ENCODE measurements at places on chromosomes 2 and 18.

- no peak for DNase-seq
These were observed 16.2 kb upstream of the CTAGE1 start for GRCh38 chr18:22433956-22434355.

DNA sequence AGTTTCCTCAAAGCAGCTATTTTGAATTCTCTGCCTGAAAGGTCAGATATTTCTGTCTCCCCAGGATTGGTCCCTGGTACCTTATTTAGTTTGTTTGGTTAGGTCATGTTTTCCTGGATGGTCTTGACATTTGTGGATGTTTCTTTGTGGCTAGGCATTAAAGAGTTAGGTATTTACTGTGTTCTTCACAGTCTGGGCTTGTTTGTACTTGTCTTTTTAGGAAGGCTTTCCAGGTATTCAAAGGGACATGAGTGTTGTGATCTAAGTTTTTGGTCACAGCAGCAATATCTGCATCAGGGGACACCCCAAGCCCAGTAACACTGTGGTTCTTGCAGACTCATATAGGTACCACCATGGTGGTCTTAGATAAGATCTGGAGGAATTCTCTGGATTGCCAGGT, 11.8 kb downstream of the MYO3B start:
- no peak for DNase-seq

DNA sequence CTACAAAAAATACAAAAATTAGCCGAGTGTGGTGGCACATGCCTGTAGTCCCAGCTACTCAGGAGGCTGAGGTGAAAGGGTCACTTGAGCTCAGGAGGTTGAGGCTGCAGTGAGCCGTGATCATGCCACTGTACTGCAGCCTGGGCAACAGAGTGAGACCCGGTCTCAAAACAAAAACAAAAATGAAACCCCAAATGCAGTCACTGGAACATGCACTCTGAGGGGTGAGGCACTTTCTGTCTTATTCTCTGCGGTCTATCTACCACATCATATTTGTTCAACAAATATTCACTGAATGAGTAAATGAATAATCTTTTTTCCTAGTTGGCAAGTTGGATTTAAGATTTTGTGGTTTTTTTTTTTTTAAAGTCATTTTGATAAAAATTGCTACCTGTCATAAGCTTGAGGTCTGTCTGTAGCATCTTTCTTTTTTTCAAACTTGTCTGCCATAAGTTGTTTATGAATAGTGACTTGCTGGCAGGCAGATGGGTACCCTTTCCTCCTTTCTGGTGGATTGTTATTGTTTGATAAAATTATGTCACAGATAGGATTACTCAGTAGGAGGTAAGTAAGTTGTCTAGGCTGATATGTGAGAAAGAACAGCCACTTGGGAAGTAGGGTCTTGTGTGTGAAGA, 11.8 kb downstream of the CHRNA1 start:
- no peak for DNase-seq

- DNase-seq = no peak
These were observed 12.2 kb downstream of the DGUOK start for GRCh38 chr2:73938718-73939352.

DNA sequence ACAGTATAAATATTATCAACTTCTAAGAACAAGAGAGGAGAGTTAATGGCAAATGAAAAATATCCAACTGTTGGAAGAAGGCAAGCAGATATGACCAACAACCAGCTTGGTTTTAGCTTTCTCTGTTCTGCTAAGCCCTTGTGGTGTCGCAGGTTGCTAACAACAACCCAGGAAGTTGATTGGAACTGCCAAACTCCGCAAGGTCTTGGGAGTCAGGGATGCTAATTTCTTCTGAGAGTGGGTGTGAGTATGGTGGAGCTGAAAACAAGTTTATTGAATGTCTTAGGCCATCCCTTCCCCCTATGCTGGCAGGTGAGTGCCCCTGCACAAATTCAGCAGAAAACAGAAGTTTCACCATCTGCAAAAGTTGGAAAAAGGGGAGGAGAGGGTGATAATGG, 17.5 kb downstream of the BZW1 start:
- no peak for DNase-seq

- no peak for DNase-seq
These were observed 15.8 kb downstream of the DGKD start for GRCh38 chr2:233369897-233370685.

GRCh38 chr2:171972329-171972982, 27.3 kb upstream of the METAP1D start:
- DNase-seq = no peak

DNA sequence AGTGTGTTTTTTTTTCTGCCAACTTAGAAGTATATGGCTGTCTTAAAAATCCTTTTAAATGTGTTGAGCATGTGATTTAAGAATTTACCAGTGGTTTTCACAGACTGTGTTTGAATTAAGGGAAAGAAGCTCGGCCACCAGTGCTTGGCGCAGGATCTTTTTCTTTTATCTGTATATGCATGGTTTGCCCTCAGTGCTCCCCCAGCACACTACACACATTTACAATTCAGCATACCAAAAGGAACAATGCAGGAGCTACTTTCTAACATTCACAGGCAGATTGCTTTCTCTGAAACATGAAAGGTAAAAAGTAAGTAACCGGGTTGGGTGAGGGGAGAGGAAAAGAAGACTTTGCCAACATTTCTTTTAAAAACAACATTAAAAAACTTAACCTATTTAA, 3.9 kb downstream of the SALL3 start:
- no peak for DNase-seq

- no peak for DNase-seq
These were observed 35.5 kb downstream of the RPRM start for GRCh38 chr2:153443106-153443505.

- no peak for DNase-seq
These were observed 1141.8 kb downstream of the RPIA start for GRCh38 chr2:89833116-89833779.

DNA sequence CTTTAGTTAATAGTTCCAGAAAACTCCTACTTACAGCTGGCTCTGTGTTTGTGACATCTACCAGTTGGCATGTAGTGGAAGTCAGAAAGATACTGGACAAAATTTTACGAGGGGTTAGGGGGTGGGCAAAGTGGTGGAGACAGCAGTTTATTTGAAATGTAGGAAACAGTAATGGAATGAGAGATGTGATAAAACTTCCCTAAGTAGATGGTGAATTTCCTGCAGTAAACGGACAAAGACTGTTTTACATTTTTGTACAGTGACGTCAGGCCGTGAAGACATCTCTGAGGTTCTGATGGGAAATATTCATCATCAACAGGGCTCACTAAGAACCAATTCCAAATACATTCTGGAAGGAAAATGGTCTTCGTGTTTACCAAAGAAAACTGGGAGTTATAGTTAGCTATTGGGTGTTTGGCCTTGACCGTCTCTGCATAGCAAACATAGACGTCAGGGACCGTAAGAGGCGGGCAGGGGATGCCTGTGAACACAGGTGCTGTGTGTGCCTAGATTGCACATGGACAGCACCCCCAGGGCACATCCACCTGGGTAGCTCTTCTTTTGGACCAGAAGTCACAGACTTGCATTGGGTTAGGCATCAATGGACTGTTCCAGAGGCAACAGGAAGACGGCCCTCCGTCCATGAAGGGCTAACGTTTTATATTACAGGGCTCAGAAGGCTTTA, 131.5 kb downstream of the ZNF516 start:
- DNase-seq = no peak

DNA sequence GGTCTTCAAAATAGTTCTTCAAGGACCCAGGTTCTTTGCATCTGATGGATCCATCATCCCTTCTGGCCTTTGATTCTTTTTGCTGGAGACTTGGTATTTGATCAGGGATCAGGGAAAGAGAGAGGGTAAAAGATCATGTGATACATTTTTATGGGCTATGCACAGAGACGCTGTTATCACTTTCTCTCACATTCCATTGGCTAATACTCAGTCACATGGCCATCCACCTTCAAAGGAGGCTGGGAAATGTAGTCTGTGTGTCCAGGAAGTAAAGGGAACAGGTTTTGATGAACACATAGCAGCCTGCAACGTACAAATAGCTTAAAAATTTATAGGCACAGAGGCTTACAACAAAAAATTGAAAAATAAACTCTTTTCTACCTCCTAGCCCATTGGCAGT, 629.6 kb upstream of the FANCL start:
- no peak for DNase-seq

DNA sequence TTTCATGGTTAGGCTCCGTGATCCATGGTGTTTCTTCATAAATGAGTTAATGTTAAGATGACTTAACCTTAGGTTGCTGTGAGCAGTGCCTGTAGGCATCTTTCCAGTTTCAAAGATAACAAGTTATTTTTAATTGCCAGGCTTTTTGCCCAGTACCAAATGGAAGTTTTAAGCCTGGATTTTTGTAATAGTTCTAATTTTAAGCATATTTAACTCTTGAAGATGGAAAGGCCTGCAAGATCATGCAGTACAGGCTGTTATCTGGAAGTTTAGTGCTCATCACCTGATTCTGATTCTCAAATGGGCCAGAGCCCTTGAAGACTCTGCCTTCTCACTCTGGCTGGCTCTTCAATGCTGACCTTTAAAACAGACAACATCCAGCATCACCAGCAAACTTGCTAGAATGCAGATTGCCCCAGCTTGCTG, 141.3 kb downstream of the NCK2 start:
- DNase-seq = no peak

DNA sequence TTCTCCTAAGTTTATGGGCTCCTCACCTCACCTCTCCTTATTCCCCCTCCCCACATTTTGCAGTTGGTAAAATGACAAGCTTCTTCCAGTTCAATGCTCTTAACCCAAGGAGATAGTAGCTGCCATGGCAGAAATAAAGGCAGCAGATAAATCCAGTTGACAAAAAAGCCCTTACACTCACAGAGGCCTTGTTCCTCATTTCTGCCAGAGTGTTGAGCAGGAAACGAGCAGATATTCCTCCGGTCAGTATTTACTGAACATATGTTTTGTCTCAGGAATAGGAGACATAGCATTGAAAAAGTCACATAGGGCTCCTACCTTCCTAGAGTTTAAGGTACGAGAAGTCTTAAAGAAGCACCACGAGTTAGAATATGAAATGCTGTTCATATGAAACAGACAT, 493.7 kb upstream of the TNP1 start:
- no peak for DNase-seq

DNA sequence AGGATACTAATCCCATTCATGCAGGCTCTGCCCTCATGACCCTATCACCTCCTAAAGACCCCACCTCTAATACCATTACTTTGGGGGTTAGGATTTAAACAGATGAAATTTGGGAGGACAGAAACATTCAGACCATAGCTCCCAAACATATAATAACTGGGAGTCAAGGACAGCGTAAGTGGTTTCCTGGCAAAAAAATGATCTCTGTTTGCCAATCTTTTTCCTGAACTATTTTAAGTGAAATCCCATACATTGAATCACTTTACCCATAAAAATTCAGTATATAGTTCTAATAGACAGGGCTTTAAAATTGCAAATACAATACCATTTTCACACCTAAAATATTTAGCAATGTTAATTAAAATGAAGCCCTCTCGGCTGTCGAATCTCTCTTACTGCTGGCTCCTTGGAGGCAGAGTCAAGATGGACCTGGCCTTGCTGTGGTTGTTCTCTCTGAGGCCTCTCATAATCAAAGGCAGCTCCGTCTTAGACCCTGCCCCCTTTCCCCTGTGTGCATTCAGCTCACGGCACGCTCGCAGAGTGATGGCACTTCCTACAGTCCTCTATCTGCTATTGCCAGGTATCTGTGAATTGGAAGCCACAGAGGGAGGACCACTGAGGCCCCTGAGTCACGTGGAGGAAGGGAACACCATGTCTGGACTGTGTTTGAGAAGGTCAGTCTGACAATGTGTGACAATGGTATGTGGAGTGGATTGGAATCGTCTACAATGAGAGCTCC, 132.3 kb downstream of the UXS1 start:
- DNase-seq = no peak

GRCh38 chr2:234048049-234048448, 2.5 kb upstream of the SPP2 start:
- no peak for DNase-seq

DNA sequence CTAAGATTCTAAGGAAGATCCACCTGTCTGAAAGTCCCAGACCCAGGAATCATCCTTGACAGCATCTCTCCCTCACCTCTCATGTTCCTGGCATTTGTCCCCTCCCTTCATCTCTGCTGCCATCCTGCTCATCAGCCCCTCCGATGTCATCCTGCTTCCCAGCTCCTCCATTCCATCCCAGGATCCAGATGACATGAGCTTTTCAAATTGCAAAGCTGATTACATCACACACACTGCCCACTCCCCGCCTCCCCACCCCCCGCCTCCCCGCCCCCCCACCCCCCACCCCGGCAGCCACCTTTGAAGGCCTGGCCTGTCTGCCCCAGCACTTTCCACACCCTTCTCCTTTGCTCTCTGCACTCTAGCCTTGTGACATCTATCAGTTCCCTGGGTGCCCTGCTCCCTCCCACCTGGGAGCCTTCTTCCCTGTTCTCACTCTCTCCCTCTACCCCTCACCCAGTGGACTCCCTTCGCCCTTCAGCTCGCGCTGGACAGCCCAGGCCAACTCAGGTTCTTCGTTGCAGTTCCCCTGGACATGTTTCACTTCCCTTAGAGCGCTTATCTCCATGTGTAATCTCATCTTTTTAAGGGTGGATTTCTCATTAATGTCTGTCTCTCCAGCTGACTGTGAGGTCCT, 61.6 kb downstream of the DNMT3A start:
- DNase-seq = no peak

GRCh38 chr2:67922080-67922785, 140.6 kb downstream of the C1D start:
- no peak for DNase-seq

GRCh38 chr2:212901604-212902275, 249.7 kb downstream of the IKZF2 start:
- DNase-seq = no peak

DNA sequence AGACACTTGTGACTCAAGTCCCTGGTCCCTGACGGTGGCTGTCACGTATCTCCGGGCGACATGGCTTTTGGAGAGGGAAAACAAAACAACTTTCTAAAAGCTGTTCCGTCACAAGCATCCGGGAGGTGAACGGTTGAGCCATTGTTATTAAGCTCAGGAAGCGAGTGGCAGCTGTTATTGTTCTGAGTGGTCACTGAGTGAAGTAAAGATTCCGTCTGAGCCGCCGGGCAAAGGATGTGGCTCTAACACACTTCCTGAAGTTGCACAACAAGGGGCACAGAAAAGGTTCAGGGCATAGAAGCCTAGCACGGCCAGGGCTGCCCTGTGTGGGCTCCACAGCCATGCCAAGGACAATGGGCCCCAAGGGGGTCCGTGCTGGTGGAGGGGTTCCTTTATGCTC, 24.3 kb downstream of the INPP5D start:
- DNase-seq = no peak

DNA sequence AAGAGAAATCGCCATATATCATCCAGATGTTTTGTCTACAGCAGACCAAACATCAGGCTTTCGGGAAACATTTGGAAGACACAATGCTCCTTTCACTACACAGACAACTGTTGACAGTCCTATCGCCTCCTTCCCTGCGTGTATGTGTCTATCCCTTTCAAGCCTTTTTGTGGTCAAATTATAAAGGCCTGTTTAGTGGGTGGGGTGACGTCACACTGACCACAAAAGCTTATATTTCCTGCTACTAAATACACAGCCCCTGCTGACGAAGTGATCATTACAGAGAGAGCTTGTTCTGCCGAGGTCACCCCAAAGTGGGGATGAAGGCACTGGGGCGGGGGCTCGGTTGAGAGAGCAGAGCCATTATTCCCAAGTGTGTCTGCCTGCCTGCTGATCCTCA, 302.7 kb upstream of the TNP1 start:
- no peak for DNase-seq

GRCh38 chr2:1631292-1632001, 112.9 kb downstream of the PXDN start:
- DNase-seq = no peak

Measured in C1 segment of cervical spinal cord (tissue), 14 donors.